ENCODE measurements at places on chromosomes 3 and 15. TPM values are rescaled to one million over a fixed set of nuclear protein-coding genes. Genes with fewer than 3 reads are reported as not detected.

The FAM227B gene
- 11.7 TPM for total RNA-seq

The IL16 gene
- 71.6 TPM for total RNA-seq

The IL5RA gene
- total RNA-seq, result 0.85 TPM

DNA sequence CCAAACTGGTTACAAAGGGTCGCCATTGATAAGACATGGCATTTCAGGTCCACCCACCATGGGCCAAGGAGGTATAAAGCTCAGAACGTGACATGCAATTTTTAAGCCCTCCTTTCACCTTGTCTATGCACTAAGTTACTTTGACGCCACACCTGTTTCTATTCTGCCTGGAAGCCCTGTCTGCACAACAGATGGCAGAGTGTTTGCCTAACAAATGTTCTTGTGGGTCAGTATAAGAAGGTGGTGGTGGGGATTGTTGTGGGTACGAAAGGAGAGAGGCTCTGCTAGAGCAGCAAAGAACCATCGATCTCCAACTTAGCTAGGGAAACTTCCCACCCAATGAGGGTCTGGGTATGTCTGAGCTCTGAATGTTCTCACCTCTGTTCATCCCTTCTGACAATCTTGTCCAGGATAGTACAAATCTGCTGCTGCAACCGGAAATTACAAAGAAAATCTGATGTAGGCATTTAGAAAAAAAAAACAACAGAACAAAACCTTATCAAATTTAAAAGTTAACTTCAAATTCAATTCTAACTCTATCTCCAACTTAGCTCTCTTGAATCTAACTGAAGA, 945.0 kb upstream of the CFAP20DC start:
- H3K4me1 ChIP-seq, result peaks cover 52% of the 10 kb centered on the region
- no peak overlapping the region for H3K4me3 ChIP-seq
- no peaks in the 10 kb centered on the region for H3K27me3 ChIP-seq
- H3K27ac ChIP-seq, result peak overlapping the region; percentile 58
- no peaks in the 10 kb centered on the region for H3K36me3 ChIP-seq

- no peak for DNase-seq
- H3K36me3 ChIP-seq, result no peaks in the 10 kb centered on the region
- no peaks in the 10 kb centered on the region for H3K4me1 ChIP-seq
These were observed 309.1 kb downstream of the KCNH8 start for GRCh38 chr3:19457449-19457848.

The ADAMTS7 gene
- 0.47 TPM for total RNA-seq

GRCh38 chr3:78721771-78722543, 1045.8 kb downstream of the ROBO1 start:
- H3K4me1 ChIP-seq, result no peaks in the 10 kb centered on the region
- no peaks in the 10 kb centered on the region for H3K27me3 ChIP-seq
- no peak overlapping the region for H3K4me3 ChIP-seq

The COMMD2 gene
- total RNA-seq, result 25.5 TPM

Data from thymus (tissue), 14 donors.